CD4-positive, alpha-beta T cell (primary cell): ENCODE measurements at places on chromosomes 7 and 10.

GRCh38 chr10:66777665-66778064 lies 148.2 kb upstream of the LRRTM3 start:
- DNase-seq: no peak

DNA sequence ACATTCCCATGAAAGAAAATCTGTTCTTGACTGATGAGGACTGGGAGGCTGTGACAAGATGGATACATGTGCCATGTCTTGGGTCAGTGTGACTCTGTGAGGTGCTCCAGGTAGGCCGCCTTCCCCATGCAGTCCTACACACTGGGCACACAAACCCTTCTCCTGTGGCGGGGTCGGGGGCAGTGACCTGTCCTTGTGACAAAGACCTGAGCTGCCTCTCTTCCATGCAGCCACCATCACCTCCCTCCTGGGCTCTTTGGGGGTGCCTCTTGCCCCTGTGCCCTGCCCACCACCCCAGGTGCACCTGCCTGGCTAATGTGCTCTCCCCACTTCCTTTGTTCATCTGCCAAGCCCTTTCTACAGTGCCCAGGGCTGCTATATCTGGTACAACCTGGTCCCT lies 35.7 kb upstream of the DMBT1 start:
- DNase-seq: no peak

GRCh38 chr10:8346861-8347260 lies 292.4 kb downstream of the GATA3 start:
- no peak for DNase-seq

GRCh38 chr10:23419655-23420329 lies 19.1 kb upstream of the OTUD1 start:
- DNase-seq: no peak

DNA sequence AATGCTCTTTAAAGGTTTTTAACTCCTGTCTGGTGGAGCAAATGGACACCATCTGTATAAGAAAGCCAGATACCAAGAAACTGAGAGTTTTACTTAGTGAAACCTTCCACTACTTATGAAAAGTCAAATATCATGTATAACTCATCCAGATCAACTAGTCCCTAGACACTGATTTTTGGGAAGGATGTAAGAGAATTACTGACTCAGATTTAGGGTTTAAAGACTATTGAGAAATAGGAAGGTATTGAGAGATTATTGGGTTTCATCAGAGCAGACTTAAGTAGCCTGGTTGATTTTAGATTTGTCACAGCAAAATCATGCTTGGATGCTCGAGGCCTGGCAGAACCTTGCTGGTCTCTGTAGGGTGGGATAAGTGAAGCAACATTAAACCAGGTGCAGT lies 3.1 kb downstream of the CSTF2T start:
- no peak for DNase-seq

DNA sequence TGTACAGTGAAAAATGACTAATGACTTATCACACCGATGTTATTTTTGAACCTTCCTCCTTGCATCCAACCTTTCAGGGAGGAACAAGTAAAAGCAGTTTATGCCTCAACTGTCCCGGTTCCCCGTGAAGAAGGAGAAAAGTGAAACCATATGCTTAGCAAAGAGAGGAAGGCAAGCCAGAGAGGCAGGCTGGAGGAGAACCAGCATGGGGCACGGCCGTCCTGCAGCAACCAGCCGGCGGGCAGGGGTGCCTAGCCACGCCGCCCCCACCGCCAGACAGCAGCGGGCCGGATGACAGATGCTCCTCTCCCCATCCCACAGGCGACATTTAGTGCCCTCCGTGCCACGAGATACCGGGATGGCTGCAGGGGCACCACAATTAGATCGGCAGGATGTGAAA lies 421.4 kb upstream of the MGMT start:
- no peak for DNase-seq

- no peak for DNase-seq
Observed at GRCh38 chr10:51235865-51236264, 161.6 kb downstream of the PRKG1 start.

GRCh38 chr10:124172181-124172916 lies 79.0 kb upstream of the CHST15 start:
- DNase-seq: no peak

DNA sequence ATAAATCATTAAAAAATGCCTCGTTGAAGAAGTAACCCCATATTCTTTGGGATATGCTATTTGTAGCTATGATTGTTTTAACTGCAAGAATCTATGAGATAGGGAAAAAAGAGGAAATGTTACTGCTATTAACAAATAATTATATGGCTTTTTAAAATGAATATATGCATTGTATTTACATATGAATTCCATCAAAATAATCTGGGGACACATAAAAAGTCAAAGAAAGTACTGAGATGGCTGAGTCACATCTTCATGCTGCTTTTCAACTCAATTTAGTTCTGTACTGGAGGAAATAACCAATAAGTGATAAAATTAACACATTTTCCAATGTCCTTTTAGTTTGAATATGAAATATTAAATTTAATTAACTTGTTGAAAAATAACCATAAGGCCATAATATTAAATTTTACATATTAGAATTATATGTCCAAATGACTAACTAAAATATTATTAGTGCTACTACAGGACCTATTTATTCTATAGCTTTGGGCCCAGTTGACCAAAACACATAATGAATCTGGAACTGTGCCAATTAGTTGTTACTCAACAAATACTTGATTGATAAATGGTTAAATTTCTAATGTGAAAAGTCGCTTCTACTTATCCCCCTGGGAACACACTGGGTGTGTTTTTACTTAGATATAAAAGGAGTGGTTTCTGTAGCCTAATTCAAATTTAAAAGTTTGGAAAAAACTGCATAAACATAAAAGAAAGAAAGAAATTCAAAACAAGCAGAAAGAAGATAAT lies 214.6 kb upstream of the PFKP start:
- DNase-seq: no peak

- DNase-seq: no peak
Observed at GRCh38 chr10:91551856-91552255, 81.0 kb downstream of the PPP1R3C start.

DNA sequence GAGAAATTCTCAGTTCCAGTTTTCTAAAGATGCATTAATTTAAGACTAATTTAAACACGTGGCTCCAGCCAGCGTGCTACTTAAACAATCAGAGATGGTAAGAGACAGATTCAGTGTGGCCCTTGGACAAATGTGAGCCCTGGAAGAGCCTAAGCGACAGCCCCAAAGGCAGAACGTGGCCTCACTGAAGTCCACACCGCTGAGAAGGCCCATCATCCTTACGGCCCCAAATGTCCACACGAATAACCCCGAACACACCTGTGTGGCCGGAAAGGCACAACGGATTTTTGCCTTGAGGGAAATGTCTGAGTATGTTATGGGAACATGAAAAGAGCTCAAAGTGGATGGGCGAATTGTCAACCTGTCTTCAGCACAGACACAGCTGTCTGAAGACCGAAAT lies 3.2 kb downstream of the COX19 start:
- DNase-seq: no peak

GRCh38 chr10:129896860-129897200 lies 67.2 kb downstream of the EBF3 start:
- no peak for DNase-seq

DNA sequence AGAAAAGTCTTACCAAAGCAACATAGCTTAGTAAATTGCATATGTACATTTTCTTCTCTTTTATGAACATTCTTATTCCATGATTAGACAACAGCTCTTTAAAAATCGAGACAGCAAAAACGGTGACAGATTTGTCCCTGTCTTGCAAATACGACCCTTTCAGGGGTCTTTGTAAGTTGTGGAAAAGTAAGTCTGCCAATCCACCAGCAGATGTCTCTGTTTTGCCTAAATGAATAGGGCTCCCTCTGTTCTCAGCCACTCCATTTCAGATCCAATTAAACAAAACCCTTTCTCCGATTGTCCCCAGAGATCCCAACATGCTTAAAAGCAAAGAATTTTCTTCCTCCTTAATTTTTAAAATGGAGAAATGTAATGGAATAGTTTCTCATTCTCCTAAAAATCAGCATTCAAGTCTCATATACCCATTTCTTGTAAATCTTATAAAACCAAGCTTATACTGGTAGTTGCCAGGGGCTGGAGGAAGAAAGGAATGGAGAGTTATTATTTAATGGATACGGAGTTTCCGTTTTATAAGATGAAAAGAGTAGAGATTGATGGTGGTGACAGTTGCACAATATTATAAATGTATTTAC lies 61.0 kb upstream of the NFE2L3 start:
- DNase-seq: no peak

DNA sequence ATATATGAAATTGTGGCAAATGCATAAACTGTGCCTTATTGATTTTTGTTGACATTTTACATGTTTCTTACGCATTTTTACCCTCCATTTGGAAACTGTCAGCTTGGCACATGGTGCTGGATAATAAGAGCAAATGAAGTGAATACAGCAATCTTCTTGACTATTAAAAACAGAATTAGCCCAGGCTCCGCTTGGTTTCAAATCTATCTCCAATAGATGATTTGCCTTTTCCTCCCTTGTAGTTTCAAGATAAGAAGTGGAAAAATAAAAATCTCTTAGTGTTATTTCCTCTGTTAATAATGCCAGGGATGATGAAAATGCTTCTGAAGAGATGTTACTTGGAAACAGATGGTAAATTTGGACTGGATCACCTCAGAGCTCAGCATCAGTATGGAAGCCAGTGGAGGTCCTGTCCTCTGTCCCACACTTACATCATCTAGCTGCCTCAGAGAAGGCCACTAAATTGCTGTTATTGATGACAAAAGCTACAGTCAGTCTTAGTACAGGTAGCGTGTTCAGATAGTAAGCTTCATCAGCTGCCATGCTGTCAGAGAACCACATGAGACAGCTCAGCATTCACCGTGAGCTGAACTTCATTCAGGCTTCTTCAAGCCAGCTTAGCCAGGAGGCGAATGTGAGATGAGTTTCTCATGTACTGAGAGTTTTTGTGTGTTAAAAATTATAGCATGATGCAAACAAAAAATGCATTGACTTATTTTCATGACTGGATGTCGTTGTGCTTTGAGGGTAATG lies 246.8 kb downstream of the CELF2 start:
- no peak for DNase-seq

DNA sequence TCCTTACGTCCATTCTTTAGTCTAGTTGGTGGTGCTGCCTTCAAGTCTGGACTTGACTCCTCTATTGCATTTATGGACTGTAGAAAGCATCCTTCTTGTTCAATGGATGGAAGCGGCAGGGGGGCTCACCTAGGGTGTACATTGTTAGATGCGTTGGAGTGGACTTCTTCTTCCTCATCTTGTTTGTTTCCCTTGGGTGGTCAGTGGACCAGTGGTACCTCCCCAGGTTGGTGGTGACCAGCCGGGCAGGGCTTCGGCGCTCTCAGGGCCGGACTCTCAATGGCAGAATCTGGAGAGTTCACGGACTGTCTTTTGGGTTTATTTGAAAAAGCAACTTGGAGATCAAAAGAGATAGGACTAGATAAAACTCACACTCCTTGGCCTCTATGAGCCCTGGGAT lies 6.2 kb upstream of the BTBD16 start:
- DNase-seq: no peak

GRCh38 chr7:95919556-95919955 lies 147.2 kb downstream of the DYNC1I1 start:
- DNase-seq: no peak

GRCh38 chr7:158812684-158813083 lies 16.6 kb downstream of the ESYT2 start:
- DNase-seq: peak; percentile 86

DNA sequence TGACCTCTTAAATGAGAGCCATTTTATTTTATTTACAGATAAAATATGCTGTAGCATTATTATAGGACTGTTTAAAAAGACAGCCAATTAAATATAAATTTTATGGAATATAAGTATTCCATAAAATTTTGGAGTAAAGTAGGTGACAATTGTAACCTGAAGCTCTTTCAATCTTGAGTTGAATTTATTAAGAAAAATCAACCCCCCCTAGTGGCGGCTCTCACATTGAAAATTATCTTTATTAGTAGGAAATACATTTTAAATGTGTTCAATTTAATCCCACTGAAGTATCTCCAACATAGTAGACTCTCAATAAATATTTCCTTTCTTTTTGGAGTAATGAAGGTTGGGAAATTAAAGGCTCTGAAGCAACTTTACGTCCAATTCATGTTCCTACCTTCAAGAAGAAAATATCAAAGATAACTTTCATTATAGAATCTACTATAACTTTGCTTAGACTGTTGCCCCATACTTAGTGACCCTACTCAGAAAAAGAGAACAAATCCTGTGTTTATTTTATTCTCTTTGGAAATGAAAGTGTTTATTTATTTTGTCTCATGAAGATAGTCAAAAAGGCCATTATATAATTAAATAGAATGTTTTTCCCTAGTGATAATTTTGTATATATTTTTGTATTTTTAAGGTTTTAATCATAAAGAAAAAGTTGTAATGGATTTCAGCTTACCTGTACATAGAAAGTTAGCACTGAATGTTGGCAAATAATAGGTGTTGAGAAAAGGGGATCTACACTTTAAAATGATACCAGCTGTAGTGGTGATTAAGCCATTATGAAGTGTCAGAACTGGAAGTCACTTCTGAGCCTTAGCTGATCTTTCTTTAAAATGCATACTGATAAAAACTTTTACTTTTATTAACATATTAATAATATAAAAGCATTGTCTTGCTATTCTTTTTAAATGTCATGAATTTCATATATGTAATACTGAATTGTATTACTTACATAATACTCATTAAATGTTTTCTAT lies 3.3 kb downstream of the AHR start:
- peak; percentile 48 for DNase-seq

- no peak for DNase-seq
Observed at GRCh38 chr10:84270708-84271107, 25.9 kb downstream of the RGR start.

DNA sequence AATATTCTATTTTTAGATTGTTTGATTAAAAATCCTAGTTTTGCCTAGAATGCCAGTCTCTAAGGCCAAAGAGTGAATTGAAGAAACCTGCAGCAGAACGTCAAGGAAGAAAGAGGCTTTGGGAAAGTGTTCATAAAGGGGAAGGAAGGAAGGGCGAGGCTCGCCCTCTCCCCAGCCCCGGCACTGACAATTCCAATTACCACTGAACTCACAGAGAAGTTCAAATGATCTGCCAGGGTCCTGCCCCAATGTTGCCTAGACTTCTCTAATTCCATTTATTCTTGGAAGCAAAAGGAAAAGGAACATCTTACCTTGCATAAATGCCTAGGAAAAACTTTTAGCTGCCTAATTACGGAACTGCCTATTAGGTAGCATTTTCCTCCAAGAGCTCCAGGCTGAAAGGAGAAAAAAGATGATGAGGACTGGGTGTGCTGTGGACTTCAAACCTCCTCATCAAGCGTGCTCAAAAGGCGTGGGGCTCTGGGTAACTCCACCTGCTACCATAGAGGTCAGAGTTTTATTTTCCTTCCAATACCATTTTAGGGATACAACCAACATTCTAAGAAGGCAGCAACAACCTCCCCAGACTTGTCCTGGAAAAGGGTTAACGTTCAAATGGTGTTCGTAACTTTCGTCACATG lies 134.5 kb downstream of the PKD1L1 start:
- no peak for DNase-seq
